T-helper 2 cell (primary cell): ENCODE measurements at places on chromosomes 12 and 14.

GRCh38 chr12:10226086-10226485 is 13.4 kb downstream of the GABARAPL1 start:
- no peak for DNase-seq

DNA sequence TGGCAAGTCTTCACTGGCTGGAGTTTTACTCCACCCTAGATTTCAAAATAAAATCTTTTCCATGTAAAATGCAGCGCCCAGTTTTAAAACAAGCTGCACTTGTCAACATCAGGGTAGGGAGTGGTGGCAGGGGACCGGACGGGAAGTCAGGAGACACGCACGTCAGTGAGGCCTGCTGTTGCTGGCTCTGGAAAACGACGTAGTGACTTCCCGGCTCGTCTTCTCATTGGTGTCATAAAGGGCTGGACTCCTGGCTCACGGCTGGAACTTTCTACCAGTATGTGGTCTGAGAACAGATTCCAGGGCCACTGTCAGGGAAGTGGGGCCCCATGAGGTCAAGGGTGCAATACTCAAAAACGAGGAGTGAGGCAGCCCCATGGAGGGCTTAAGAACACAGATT is 64.2 kb upstream of the FOXN3 start:
- DNase-seq: no peak

- DNase-seq: no peak
Measured at GRCh38 chr14:37864861-37865718, 269.7 kb downstream of the TTC6 start.

DNA sequence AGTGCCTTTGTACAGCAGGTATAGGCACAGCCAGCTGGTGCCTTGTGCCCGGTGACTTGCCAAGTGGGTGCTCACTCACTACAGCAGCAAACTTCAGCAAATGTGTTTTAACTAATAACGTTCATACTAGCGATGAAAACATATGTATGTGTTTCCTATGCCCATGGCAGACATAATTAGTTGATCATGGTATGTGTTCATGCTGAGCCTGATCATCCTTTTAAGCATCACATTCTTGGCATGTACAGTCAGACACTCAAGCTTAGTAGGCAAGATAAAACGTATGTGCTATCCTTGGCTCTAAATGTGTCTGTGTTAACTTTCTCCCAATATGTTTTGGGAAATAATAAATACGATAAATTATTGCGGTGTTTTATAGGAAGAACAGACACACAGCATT is 55.6 kb downstream of the RASSF8 start:
- DNase-seq: no peak
